Type B pancreatic cell (in vitro differentiated cells): ENCODE measurements at places on chromosomes 2 and 18.

DNA sequence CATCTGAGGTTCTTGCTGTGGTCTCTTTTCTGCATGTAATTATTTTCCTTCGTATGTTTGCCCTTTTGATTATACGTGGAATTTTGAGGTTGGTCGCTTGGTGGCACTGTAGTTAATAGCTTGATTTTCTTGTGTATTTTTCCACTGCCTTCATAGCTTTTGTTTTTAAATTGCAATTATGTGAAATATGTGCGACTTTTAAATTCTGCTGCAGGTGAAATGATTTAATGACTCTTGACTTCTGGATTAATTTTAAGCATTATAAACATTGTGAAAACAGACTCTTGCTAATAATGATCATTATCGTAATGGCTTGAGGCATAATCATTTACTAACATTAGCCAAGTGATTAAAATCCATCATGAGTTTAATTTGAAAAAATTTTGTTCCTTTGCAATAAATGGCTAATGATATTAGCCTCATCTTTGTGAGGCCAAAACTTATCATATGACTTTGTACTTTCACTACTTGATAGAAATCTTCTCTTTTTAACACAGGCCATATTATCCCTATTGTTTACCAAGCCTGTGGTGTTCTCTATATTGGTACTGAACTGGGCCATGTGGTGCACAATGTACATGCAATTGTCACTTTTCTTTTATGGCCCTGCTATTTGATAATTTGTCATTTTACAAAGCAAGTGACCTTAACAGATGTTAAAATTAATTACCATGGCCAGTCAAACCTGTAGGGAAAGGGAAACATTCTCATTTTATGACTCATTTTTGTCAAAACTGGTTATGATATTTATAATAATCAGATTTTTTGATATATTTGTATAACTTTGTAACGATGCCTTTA lies 62.8 kb upstream of the NEUROD1 start:
- DNase-seq = no peak

- no peak for DNase-seq
Measured at GRCh38 chr18:13382954-13383827, 164.6 kb downstream of the LDLRAD4 start.

DNA sequence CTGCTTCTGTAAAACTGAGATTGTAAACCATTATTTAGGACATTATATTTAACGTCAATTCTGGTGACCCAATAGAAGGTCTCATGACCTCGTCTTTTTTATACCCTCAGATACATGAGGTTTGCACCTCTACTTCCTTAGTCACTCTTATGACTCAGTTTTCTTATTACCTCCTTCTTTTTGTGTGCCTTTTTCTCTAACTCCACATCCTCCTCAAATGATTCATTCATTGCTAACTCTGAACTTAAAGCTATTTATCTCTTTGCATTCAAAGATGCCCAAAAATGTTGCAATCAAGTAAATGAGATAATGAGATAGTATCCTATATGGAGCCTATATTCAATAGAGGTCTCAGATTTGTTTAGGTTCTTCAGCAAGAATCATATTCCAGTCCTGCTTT lies 121.0 kb upstream of the KYNU start:
- DNase-seq = no peak

- DNase-seq = no peak
Measured at GRCh38 chr18:75638776-75639471, 211.4 kb upstream of the SMIM21 start.

DNA sequence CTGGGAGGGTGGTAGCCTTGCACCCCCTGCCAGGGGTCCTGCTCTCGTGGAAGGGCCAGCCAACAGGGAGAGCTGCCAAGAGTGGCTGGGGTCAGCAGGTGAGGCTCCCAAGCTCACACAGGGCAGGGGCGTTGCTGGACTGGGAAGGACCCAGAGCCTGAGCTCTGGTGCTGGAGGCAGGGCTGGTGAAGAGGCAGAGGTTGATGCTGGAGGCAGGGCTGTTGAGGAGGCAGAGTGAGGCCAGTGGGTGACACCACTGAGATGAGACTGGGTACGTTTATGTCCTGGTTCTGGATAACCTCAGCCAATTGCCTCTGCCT lies 7.0 kb downstream of the ADRA2B start:
- DNase-seq = no peak

- DNase-seq = no peak
Measured at GRCh38 chr2:104860451-104860790, 6.5 kb downstream of the POU3F3 start.

DNA sequence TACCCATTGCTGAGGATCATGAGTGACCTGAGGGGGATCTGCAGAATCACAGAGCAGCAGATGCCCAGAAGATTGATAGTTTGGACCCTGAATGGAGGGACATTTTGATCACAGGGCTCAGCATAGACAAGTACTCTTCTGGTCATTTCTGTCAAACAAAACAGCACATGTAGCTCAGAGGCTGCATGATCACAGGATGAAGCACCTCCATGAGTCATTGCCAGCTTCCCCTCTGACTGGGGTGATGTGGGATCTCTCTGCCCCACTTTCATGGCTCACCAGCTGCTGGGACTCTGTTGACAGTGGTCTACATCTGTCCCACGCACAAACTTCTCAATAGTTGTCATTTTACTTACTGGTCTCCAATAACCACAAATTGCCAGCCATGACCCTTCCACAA lies 264.1 kb downstream of the RPIA start:
- no peak for DNase-seq

- no peak for DNase-seq
Measured at GRCh38 chr2:124664363-124664762, 639.3 kb downstream of the CNTNAP5 start.

GRCh38 chr18:31652877-31653276 lies 31.5 kb downstream of the B4GALT6 start:
- DNase-seq = no peak

- DNase-seq = no peak
Measured at GRCh38 chr18:58088691-58089065, 44.7 kb downstream of the NEDD4L start.

DNA sequence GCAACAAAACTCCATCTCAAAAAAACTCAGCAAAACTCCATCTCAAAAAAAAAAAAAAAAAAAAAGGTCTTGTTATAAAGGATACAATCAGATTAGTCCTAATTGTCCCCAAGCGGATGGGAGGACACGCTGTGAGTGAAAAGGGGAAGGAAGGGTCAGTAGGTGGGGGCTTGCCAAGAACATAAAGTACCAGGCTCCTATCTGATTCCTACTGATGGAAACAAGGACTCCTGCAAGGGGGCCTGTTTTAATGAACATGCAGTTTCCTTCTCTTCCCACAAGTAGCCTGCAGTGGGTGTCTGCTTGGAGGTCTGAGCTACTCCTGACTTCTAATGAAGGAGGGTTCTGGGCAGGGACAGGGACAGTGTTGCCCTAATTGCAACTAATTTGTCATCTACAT lies 7.9 kb downstream of the SCG2 start:
- no peak for DNase-seq

- no peak for DNase-seq
Measured at GRCh38 chr2:18290386-18290785, 270.1 kb downstream of the RDH14 start.

GRCh38 chr2:141806090-141806489 lies 324.7 kb downstream of the LRP1B start:
- DNase-seq = no peak

DNA sequence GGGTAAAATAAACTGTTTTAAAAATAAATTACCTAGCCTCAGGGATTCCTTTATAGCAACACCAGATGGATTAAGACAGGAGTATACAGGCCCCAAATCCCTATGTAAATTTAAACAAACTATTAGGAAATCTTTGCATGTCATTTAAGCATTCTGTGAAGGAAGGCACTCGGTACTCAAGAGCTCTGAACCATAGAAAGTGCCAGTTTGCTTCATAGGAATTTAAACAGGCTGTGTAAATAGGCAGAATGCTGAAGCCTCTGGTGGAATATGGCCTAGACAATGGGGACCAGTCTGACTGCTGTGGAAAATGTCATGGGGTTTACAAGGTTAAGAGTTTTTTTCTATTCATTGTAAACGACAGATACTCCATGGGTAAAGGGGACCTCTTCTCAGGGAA lies 377.4 kb downstream of the DLGAP1 start:
- no peak for DNase-seq

DNA sequence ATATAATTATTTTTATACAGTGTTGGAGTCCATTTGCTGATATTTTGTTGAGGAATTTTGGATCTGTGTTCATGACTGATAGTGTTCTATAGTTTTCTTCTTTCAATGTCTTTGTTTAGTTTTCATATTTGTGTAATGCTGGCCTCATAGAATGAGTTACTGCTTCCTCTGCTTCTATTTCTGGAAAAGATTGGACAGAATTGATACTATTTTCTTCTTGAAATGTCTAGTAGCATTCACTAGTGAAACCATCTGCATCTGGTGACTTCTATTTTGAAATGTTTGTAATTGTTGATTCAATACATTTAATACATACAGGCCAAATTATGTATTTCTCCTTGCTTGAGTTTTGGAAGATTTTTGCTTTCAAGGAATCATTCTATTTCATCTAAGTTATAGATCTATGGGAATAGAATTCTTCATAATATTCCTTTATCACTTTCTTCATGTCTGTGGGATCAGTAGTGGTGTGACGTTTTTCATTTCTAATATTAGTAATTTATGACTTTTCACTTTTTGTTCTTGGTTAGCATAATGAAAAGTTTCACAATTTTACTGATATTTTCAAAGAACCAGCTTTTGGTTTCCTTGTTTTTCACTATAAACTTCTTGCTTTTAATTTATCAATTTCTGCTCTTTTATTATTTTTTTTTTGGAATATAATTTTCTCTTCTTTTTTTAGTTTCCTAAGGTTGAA lies 509.9 kb upstream of the VRK2 start:
- no peak for DNase-seq

DNA sequence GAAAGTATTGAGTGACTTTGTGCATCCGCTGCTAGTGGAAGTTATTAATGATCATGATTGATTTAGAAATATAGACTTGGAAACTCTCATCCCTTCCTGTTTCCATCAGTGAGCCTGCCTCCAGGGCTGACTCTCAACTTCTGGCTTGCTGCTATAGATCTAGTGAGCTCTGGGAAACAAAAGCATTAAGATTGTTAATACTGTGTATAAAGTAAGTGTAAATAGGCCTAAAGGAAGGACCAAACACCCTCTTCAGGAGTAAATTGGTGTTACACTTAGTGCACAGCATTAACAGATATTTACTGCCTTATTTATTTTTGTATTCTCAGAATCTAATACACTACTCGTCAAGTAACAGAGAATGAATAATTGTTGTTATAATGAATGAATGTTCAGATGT lies 285.6 kb downstream of the THSD7B start:
- DNase-seq = no peak

GRCh38 chr18:6058941-6059340 lies 163.6 kb upstream of the TMEM200C start:
- DNase-seq = no peak

DNA sequence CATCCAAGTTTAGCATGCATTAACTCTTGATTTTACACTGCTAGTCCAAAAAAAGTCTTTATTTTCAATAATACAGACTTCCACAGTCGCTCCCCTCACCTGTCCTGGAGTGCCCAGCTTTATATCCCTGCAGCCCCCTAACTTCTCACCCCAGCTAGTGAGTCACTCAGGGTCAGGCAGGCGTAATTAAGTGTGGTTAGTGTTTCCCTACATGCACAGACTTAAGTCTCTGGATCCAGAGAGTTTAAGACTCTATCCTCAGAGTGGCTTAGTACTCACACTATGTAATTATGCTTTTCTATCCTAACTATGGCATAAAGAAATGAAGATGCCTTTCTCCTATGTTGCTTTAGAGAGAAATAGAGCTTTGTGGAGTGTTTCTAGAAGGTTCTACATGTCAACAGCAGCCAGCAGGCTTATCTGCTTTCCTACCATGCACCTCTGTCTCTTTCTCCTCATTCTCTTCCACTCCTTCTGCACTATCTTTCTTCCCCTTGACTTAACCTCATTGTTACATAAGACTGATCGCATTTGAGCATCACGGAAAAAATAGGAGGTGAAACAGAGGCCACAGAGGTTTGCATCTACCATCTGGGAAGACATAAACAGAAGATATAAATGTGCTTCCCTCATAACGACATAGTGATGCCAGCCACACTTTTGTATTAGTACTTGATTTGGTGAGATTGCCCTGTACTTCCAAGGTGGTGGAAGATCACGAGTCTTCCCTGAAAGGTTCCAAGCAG lies 34.4 kb upstream of the PMAIP1 start:
- DNase-seq = no peak

DNA sequence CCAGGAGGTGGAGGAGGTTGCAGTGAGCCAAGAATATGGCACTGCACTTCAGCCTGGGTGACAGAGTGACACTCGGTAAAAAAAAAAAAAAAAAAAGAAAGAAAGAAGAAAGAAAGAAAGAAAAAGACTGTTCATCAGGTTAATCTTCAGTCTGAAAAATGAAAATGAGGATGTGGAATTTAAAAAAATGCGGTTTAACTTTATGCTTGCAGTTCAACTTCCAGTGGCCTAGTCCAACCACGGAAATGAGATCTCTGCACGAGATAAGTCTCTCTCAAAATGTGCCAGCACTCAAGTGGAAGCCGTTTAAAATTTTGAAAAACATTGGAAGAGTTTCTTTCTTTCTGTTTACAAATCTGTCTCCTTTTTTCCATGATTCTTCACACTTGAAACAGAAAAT lies 112.1 kb downstream of the DOCK10 start:
- DNase-seq = no peak

- DNase-seq = no peak
Measured at GRCh38 chr2:27191070-27191829, 20.6 kb upstream of the ATRAID start.

GRCh38 chr2:148796735-148797512 lies 78.1 kb upstream of the KIF5C start:
- no peak for DNase-seq

GRCh38 chr2:17958466-17959092 lies 80.1 kb downstream of the KCNS3 start:
- DNase-seq = no peak

GRCh38 chr2:71704688-71705087 lies 251.3 kb downstream of the DYSF start:
- DNase-seq = no peak

DNA sequence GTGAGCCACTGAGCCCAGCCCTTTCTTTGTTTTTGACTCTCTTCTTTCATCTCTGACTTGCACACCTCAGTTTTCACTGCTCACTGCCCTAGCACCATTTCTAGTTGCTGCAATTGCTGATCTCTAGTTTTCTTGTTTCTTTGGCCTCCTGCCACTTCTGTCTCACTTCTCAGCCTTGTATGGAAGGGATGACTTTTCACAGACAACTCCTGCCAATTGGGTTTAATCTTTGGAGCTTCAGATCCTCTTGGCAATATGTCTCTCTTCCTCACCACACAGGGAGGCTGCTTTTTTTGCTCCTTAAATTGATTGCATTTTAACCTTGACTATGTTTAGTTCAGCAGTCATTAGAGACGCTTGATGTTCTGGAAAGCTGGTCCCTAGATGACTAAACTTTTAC lies 323.1 kb downstream of the CTNNA2 start:
- no peak for DNase-seq
